ENCODE measurements at places on chromosomes 4 and X.

- no peak for DNase-seq
Observed at GRCh38 chr4:83552924-83553323, 17.0 kb downstream of the GPAT3 start.

- no peak for DNase-seq
Observed at GRCh38 chr4:35982318-35982717, 262.0 kb downstream of the ARAP2 start.

- no peak for DNase-seq
Observed at GRCh38 chr4:85000343-85000742, 33.9 kb upstream of the WDFY3 start.

GRCh38 chr4:104967034-104967401, 179.7 kb upstream of the TET2 start:
- no peak for DNase-seq

DNA sequence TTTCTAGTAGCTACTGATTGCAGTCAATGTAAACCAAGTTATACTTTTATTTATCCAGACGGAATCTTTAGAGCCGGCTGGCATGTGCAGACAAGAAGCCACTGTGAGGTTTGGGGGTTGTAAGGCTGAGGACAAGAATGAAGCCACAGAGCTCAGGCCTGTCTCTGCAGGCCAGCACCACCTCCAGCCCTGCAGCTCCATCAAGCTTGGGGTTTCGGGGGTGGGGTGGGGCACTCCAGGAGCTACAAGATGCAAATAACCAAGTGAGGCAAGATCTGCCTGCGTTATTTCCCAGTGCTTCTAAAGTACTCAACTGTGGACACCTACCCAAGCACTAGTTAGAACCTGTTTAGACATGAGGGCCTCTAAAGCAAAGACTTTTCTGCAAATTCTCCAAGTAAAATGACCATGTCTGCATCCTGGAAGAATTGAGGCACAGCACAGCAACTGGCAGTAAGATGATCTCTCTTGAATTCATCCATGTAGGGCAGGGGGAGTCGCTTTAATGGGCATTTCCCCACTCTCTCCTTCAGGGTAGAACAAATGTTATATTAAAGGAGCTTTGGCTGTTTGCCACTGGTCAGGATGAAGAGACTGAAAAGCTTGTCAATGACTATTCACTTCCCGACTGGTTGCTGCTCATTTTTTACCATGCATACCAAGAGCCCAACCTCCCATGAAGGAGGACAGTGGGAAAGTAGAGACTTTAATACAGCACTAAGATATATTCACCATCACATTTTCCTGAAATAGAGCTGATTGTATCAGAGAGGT, 222.5 kb downstream of the MGST2 start:
- no peak for DNase-seq
